ENCODE measurements at places on chromosomes 11 and 22. TPM values are rescaled to one million over a fixed set of nuclear protein-coding genes. Genes with fewer than 3 reads are reported as not detected.

BCO2 gene
- not detected for total RNA-seq

CLDN25 gene
- total RNA-seq: not detected

MS4A4A gene
- not detected for total RNA-seq

NXPE4 gene
- not detected for total RNA-seq

AKIP1 gene
- total RNA-seq: 32.7 TPM

KCNE3 gene
- total RNA-seq: not detected

C11orf87 gene
- 0.09 TPM for total RNA-seq

TRMT2A gene
- total RNA-seq: 39.7 TPM

P2RX6 gene
- 0.21 TPM for total RNA-seq

SCUBE1 gene
- not detected for total RNA-seq

OOSP1 gene
- total RNA-seq: not detected

CHST1 gene
- total RNA-seq: 0.07 TPM

PHOX2A gene
- total RNA-seq: not detected

MRGPRX3 gene
- 0.21 TPM for total RNA-seq

MPZL3 gene
- total RNA-seq: 16.5 TPM

DNAJB7 gene
- not detected for total RNA-seq

RASD2 gene
- not detected for total RNA-seq

CATSPER1 gene
- total RNA-seq: not detected

GPR83 gene
- 0.07 TPM for total RNA-seq

RFPL2 gene
- total RNA-seq: not detected

OPCML gene
- total RNA-seq: not detected

WNT11 gene
- 0.21 TPM for total RNA-seq

SCGB1D2 gene
- not detected for total RNA-seq

FZD4 gene
- 0.33 TPM for total RNA-seq

ANGPTL5 gene
- not detected for total RNA-seq

PPP2R5B gene
- 16.2 TPM for total RNA-seq

SLC22A6 gene
- not detected for total RNA-seq

GRM5 gene
- total RNA-seq: not detected

GAS2 gene
- 1.7 TPM for total RNA-seq

CNTF gene
- total RNA-seq: 0.23 TPM

GLYATL1 gene
- not detected for total RNA-seq

CALCA gene
- total RNA-seq: not detected

RBM7 gene
- 4.4 TPM for total RNA-seq

DDIAS gene
- 8.7 TPM for total RNA-seq
